ENCODE measurements at places on chromosomes 2 and 18.

GRCh38 chr2:110121052-110121334, 5.4 kb upstream of the MALL start:
- no peak for DNase-seq

GRCh38 chr18:34890486-34891085, 150.6 kb upstream of the MAPRE2 start:
- no peak for DNase-seq

- DNase-seq = no peak
These were observed 22.8 kb upstream of the GALM start for GRCh38 chr2:38643021-38643671.

DNA sequence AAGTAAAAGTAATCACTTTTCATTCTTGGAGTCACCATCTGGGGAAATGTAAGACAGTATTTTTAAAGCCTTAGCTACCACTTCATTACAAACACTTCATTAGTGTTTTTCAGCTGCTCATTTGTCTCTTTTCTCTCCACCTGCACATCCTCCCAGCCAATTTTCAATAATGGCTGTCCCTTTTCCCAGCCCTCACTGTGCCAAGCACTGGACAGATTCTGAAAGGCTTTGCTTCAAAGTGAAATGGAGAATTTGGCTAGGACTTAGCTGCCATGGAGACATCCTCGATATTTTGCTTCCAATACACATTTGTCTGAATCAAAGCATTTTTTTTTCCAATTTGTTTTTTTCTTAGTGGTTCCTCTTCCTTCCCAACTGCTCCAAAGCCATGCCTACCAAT, 272.4 kb upstream of the NRXN1 start:
- DNase-seq = no peak

DNA sequence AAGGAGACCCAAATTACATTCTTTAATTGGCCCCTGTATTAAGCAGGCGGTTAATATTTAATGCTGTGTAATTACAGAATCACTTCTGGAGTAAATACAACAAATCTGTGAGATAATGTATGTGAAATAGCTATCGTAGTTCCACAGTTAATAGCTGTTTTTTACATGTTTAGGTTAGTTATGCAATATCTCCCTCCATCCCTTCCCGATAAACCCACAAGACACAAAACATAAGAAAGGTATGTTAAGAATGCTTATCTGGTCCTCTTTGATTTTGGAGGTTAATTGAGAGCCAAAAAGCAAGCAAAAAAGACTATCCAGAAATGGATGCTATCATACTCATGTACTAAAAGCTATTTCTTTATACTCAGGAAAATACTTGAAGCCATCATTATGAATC, 49.1 kb downstream of the ZNF638 start:
- no peak for DNase-seq

DNA sequence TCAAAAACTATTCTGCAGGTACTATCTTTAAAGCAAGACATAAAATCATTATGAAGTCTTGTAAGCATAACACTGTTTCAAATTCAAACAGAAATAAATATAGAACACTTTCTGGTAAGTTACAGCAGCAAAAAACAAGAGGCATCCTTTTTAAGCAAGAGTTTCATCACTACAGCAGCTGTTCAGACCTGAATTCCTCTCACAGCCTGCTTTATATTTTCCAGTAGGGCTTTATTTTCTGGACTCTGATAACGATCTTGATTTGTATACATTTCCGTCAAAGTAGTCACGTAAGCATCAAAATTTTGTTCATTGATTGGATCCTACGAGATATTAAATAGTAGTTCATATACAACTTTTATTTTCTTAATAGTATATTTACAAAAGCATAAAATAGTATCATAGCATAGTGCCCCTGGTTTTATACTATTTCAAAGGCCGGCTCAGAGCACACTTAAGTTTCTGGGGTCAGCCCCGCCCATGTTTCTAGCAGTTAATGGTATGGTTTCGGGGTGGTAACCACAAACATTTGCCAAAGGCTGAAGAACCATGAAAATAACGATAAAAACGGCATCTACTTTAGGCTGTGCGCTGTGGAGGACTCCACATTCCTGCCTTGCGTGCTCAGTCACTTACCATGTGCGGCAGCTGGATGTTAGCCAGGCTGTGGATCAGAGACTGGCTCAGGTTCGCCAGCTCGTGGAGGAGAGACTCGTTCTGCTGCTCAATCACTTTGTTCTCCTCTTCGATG, 47.5 kb upstream of the PXDN start:
- no peak for DNase-seq

GRCh38 chr2:186946896-186947467, 98.0 kb upstream of the ZSWIM2 start:
- DNase-seq = no peak

DNA sequence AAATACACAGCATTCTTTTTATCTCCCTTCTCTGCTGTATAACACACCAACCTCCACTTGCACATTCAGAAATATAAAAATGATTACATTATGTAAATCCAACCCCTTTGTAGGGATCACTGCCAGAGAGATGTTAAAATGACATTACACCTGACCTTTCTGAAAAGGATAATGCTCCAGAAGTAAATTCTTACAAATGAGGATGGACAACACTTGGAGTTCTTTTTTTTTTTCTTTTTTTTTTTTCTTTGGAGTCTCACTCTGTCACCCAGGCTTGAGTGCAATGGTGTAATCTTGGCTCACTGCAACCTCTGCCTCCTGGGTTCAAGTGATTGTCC, 20.3 kb upstream of the AGFG1 start:
- DNase-seq = no peak

DNA sequence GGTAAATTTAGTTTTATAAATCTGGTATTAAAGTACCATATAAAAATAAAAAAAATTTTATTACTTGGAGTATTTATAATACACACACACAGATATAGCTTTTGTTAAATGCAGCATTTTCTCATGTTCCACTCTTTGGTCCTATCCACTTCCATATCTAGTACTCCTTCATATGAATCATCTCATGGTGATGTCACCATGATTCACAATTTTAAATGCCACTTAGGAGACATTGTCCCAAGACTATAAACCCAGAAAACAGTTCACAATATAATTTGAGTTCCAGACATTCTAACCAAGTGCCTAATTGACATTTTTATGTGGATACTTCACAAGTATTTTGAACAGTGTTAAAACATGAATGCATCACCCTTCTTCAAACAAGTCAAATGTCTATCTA, 1398.3 kb downstream of the DSC3 start:
- no peak for DNase-seq

DNA sequence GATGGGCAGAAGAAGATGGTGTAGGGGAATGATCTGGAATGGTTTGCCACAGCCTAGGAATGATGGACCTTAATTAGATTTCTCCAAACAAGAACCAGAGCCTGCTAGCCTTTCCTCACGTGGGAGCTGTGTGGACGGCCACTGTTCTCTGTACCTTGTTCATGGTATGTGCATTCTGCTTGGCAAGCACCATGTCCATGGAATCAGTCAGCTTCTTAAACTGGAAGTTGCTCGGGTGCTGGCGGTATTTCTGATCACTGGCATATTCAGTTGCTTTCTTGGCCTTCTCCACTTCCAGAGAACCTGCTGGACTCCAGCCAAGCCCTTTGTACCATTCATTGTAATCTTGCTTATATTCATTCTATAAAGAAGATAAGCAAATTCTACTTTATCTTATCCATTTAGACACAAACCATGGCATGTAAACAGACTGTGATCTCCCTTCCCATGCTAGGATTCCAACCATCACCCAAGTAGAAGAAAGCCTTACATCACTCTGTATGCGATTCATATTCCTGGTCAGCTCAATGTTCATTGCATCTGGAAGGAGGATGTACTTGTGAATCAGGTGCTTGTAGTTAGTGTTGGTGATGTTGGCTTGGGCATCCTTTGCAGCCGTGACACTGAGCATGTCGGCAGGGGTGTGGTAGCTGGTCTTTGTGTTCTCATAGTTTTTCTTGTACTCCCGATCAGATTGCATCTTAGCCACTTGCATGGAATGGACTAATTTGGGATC, 78.4 kb downstream of the NEB start:
- DNase-seq = no peak

- DNase-seq = no peak
These were observed 618.2 kb downstream of the CPS1 start for GRCh38 chr2:211174631-211175030.

GRCh38 chr2:2472881-2473280, 141.8 kb upstream of the MYT1L start:
- DNase-seq = no peak

DNA sequence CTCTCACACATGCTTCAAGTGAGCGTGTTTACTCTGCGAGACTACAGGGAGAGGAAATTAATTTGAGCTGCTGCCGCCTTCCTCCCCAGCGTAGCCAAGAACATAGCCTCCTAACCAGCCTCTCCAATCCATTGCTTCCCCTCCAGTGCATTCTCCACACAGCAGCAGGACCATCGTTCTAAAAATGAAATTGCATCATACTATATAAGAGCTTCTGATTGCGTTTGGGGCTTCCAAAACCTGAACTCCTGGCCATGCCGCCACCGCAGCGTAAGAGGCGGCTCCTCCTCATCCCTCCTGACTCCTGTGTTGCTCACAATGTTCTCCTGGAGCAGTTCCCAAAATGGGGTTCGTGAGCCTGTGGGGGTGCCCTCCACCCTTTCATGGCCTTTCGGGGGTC, 142.1 kb downstream of the MYT1L start:
- no peak for DNase-seq

GRCh38 chr2:84939426-84940087, 31.4 kb upstream of the KCMF1 start:
- DNase-seq = peak; percentile 27

DNA sequence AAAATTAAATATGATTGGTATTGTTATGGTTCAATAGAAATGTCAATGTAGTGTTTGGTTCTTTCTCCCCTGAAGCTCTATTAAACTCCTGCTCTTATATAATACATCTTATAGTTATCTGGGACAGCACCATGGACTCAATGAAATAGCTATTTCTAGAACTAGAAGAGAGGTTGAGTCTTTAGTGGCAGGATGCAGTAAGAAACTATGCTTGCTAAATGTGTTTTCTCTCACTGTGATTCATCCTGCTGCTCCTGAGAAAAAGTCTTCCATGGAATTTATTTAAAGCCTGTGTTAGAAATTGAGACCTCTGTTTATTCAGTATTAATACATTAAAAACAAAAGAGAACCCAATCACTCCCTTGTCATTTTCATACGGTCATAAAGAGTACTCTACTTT, 61.5 kb downstream of the G6PC2 start:
- no peak for DNase-seq

- DNase-seq = no peak
These were observed 22.1 kb downstream of the MTX2 start for GRCh38 chr2:176291335-176291734.

DNA sequence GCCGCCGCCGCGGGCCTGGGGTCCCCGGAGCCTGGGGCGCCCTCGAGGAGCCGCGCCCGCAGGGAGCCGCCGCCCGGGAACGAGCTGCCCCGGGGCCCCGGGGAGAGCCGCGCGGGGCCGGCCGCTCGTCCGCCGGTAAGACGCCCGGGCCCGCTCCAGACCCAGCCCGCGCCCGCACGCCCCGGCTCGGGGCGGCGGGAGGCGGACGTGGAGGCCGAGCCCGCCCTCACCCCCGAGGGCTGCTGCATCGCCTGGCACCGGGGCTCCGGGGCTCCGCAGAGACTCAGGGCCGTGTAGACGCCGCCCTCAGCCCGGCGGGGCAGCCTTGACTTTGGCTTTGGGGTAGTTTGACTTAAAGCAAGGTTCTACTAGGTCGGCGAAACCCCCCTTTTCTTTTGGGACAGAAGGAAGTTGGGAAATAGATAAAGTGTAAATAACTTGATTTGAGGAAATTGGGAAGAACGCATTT, 335 bp downstream of the ERFE start:
- DNase-seq = no peak

- DNase-seq = no peak
These were observed 179.6 kb upstream of the SMAD2 start for GRCh38 chr18:48109961-48110493.

- peak; percentile 26 for DNase-seq
These were observed 146.3 kb downstream of the RTN4 start for GRCh38 chr2:54903736-54904554.

DNA sequence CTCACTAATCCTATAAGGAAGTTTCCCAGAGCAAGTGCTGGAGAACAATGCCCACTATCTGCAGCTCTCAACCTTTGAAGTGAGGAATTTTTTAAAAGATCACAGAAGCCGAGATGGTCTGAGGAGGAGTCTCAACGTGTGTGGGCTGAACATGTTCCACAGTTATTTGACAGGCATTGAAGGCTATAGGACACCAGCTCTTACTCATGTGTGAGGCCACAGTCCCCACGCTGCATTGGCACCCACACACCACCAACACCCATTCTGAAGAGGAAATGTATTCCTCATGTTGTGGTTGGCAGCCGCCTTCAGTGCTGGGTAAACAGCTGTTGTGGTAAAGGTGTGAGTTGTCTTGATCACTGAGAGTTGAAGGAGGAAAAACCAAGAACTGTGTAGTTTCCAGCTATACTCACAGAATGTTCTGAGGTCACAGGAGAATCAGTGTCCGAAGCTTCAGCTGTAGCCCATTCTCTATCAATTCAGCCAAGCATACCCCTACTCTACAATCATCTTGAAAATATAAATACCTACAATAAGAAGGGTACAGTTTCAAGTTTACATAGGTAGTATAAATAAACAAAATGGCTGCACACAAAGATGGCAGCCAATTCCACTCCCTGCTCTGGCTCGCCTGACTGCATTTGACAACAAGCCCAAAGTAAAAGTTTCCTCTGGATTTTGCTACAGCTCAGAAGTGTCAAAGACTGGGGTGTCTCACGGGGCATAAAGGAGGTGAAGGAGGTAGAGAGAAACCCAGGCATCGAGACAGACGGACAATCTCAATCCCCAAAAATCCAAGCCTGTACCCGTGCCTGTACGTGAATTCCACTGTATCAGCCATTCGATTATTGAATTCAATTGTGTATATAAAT, 12.1 kb downstream of the CD226 start:
- no peak for DNase-seq

DNA sequence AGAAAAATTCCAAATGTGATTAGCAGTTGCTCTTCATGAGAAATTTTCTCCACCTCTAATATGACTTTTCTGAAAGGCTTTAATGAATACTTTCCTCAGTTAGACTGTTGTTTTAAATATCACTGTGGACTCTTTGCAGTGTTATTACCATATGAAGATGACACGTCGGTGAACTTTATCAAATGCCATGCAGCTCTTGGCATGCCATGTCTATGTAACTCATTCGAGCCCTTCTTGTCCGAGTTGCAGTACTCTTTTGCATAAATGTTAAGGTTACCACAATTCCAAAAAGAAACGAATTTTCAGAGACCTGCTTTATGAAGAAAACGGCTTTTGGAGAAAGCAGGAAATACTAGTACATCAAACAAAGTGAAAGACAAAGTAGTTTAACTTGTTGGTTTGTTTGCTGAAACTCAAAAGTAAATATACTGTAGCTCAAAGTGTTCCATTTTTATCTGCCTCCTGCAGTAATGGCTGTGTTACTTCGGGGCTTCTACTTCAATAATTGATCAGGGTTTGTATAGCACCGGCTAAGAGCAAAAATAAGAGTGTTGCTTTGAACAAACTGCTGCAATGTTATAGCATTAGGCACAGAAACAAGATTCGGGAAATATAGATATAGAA, 204.1 kb downstream of the ARHGAP15 start:
- no peak for DNase-seq

GRCh38 chr2:221518201-221518934, 53.7 kb downstream of the EPHA4 start:
- DNase-seq = no peak

- no peak for DNase-seq
These were observed 12.5 kb downstream of the NMS start for GRCh38 chr2:100482741-100483140.

- no peak for DNase-seq
These were observed 163.8 kb upstream of the CDH20 start for GRCh38 chr18:61169386-61169785.
